ENCODE measurements at places on chromosomes 6 and 20.
A peak's percentile ranks its signal among the peaks of the same experiment; 100 is the strongest.

- DNase-seq: no peak
Observed at GRCh38 chr6:107711412-107712236, 112.5 kb downstream of the SCML4 start.

DNA sequence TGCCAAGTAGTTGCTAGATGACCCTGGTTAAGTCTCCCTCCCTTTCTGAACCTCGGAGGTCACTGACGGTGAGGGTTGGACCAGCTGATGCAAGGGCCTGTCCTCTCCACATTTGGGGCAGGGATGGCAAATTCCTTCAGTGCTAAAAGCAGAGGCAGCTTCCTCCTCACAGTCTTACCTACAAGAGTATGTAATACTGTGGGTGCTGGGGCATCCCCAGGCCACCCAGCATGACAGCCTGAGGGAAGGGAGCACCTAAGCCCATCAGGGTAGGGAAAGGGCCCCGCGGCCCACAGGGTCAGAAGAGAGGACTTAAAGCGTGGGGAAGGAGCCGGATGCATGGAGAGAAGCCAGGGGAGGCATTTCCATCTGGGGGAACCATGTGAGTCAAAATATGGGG lies 38.0 kb downstream of the TGM3 start:
- no peak for DNase-seq

- no peak for DNase-seq
Observed at GRCh38 chr20:52652271-52652670, 319.9 kb upstream of the TSHZ2 start.

DNA sequence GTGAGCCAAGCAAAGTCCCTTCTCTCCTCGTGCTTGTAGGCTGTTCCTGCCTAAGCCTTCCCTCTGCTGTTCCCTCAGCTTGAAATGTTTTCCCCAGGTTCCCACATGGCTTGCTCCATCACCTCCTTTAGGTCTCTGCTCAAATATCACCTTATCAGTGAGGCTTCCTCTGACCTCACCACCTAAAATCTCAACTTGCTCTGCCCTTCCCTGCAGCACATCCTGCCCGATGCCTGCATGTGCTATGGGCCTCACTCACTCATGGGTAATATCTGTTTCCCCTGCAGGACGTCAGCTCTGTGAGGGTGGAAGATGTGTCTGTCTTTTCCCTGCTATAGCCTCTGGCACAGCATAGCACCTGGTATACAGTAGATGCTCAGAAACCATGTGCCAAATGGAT lies 29.9 kb upstream of the FKBP1A start:
- no peak for DNase-seq

DNA sequence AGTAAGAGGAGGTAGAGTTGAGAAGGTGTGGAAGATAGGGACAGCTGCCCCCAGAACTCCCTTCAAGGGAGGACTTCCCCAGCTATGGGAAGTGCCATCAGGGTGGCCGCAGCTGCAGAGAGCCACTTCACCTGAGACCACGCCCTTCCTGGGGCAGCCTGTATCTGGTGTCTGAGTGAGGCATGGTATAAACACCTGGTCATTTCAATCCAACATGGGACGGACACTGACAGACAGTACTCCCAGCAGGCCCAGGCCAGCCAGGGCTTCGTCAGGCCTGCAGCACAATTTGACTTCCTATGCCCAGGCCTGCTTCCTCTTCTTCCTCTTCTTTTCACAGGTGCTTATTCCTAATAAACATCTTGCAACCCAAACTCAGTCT lies 4.5 kb downstream of the SOX12 start:
- no peak for DNase-seq

DNA sequence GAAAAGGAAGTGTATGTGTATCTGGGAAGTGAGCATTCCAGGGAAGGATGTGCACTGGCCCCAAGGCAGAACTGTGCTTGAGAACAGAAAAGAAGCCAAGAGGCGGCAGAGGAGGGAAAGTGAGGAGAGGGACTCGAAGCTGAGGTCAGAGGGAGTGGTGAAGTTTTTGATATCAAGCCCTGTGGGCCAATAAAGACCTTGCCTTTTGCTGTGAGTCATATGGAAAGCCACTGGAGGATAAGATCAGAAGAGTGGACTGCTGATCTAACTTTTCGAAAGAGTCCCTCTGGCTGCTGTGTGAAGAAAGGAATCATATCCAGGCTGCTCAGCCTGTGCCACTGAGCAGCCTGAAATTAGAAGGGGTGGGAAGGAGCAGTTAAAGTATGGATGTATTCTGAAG lies 99.4 kb downstream of the EYA4 start:
- no peak for DNase-seq

DNA sequence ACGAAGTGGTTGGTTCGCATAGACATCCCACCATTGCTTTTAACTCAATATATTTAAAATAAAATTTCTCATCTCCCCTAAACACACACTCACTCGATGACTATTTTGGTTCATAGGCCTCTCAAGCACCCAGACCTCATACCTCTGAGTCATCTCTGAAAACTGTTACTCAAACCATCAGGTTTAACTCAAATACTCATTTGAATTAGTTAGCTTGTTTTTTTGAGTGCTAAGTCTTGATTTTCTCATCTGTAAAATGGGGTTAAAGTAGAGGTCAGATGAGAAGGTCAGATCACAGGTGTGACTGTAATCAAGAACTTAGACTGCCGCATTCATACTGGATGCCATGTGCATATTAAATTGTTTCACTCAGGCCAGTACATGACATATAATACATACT lies 243.9 kb upstream of the TENT5A start:
- peak; percentile 31 for DNase-seq

- no peak for DNase-seq
Observed at GRCh38 chr6:38207375-38207774, 387.8 kb downstream of the ZFAND3 start.

- DNase-seq: no peak
Observed at GRCh38 chr6:122969999-122970533, 26.0 kb upstream of the CLVS2 start.

DNA sequence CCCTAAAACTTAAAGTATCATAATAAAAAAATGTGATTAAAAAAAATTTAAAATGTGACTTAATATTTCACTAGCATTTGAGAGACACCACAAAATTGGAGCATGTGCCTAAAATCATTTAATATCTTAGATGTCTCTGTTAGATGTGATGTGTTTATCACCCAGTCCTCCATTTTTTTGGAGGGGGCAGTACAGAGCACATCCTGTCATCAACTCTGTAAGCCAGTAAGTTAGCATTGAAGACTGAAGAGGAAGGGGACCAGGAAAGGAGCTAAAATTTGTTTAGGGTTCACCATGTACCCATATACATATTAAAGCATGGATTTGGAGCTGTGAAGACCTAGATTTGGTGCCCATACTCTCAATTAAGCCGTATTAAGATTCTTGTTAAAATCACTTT lies 30.7 kb upstream of the ADIG start:
- no peak for DNase-seq

GRCh38 chr6:72382602-72383529 lies 239.0 kb upstream of the KCNQ5 start:
- DNase-seq: no peak

GRCh38 chr20:62066983-62067433 lies 1.3 kb upstream of the TAF4 start:
- DNase-seq: peak; percentile 52

DNA sequence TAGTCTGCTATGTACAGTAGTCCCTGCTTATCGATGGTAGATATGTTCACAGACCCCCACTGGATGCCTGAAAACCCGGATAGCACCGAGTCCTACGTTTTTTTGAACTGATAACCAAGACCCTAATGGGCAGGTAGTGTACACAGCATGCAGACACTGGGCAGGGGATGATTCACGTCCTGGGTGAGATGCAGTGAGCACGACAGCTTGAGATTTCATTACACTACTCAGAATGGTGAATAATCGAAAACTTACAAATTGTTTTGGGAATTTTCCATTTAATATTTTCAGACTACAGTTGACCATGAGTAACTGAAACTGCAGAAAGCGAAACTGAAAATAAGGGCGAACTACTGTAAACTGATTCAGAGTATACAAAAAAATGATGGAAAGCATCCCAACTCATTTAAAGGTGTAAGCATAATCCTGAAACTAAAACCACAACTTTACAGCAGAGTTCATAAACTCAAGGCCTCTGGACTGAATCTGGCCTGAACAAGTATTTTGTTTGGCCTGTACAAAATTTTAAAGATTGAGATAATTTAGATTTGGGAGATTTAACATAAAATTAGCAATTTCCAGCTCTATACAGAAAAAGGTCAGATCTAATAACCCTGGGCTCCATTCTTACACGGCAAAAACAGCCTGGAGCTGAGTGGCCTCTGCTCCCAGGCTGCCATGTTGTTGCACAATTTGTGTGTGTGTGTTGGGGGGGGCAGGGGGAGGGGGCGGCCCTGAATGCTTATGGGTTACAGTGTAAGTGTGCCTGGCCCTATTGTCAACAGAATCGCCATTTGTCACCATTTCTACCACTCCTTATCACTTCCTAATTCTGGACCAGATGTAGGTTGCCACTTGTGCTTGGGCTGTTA lies 34.9 kb downstream of the RNF24 start:
- DNase-seq: peak; percentile 57

GRCh38 chr6:111944541-111944940 lies 71.3 kb upstream of the FYN start:
- no peak for DNase-seq

DNA sequence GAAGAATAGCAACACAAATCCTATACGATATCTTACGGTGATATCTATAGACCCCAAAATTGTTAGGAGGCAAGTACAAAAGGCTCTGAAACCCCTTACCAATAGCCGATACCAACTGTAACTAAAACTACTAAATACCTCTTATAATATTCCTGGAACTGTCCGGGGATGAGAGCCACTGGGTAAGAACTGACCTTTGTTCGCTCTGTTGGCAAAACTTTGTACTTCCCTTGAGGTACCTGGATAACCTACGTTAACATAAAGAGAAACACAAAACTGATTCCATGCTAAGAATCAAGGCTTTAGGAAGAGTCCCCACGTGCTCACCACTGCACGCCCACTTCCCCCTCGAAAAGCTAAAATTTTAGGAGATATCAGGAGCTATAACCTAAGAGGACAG lies 9.7 kb downstream of the PHF10 start:
- no peak for DNase-seq

DNA sequence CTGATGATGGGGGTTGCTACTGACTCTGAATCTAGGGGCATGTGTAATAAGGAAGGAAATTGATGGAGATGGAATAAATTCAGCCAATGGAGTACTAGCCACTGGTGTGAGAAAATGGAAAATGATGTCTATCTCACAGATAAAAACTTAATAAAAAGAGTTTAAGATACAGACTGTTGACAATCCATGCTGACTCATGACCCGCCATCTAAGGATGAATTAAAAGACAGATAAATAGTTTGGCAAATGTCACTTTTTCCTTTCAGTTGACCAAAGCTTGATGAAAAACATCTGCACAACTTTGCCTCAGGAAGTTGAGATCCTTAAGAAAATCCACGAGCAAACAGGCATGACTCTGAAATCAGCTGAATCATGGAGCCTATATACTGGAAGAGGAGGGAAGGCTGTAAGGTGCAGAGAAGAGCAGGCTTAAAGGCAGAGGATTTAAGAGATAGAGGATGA lies 82.6 kb upstream of the BMP5 start:
- peak; percentile 14 for DNase-seq

DNA sequence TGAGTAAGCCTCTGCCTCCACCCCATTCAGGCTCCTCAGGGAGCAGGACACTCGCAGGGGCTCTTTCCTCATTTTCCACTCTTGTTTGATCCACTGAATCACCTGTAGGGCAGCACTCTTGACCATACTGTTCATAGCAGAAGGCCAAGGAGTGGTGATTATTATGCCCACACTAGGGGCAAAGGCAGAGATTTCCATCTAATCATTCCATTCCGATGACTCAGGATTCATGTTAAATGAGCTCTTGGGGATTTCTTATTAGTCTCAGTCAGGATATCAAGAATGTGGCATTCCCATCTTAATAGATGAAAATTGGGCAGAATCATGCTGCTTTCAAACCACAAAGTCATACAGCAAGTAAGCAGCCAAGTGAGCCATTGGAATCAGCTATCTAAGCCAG lies 101.9 kb upstream of the MOCS1 start:
- DNase-seq: no peak

DNA sequence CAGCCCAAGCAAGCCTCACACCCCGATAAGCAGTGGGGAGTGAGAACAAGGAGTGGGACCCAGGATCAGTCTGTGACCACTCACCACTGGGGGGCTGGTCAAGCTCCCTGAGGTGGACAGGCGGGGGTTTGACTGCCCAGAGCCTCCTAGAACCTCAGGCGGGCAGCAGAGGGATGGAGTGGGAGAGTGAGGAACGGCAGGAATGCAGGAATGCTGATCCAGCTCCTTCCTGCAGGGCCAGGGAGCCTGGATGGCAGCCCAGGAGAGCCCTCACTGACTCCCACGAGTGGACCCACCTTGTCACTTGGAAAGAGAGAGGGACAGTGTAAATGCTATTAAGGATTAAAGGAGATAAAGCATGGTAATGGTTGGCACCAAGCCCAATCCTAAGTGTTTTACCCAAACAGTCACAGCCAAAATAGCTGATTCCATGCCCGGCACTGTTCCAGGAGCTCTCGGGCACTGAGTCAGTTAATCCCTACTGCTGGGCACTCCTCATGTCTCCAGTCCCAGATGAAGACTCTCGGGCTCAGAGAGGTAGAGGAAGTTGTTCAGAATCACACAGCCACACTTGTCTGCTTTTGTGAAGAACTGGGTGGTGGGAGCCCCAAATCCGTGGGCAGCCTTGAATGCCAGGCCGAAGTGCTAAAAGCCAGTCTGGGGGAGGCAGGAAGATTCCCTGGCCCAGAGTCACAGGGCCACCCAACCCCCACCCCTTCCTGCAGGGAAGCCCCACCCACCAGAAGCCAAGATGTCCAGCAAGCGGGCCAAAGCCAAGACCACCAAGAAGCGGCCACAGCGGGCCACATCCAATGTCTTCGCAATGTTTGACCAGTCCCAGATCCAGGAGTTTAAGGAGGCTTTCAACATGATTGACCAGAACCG lies 3.1 kb downstream of the MYL9 start:
- peak; percentile 63 for DNase-seq

DNA sequence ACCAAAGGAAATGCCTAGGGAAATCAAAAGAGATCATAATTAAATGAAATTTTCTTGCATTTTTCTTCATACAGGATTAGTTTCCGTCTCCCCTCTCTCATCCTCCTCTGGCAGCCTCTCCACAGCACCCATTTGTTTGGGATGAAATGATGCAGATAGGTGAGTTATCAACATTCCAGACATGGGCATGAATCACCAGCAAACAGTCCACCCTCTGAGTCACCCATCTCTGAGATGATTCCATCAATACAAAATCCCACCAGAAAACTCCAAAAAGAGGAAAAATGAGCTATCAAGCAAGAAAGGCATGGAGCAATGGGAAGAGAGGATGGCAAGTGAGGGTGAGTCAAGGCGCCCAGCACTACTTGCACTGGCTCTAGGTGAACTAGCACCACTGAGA lies 11.4 kb downstream of the MC3R start:
- DNase-seq: no peak

- no peak for DNase-seq
Observed at GRCh38 chr6:85995339-85996033, 352.8 kb upstream of the SYNCRIP start.

GRCh38 chr6:157822245-157823000 lies 623 bp upstream of the SNX9 start:
- no peak for DNase-seq

- peak; percentile 33 for DNase-seq
Observed at GRCh38 chr20:9323622-9324021, 190.8 kb upstream of the LAMP5 start.
